Naive thymus-derived CD8-positive, alpha-beta T cell (primary cell): ENCODE measurements at places on chromosomes 1 and 21.

DNA sequence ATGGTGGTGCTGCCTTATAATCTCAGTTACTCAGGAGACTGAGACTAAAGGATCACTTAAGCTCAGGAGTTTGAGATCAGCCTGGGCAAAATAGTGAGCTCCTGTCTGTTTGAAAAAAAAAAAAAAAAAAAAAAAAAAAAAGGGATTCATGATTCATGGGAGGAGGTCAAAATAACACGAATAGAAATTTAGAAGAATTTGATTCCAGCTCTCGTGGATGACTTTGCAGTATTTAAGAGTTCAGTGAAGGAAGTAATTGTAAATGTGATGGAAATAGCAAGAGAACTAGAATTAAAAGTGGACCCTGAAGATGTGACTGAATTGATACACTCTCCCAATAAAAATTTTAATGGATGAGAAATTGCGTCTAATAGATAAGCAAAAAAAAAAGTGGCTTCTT is 15.8 kb downstream of the AUNIP start:
- no peak for DNase-seq

DNA sequence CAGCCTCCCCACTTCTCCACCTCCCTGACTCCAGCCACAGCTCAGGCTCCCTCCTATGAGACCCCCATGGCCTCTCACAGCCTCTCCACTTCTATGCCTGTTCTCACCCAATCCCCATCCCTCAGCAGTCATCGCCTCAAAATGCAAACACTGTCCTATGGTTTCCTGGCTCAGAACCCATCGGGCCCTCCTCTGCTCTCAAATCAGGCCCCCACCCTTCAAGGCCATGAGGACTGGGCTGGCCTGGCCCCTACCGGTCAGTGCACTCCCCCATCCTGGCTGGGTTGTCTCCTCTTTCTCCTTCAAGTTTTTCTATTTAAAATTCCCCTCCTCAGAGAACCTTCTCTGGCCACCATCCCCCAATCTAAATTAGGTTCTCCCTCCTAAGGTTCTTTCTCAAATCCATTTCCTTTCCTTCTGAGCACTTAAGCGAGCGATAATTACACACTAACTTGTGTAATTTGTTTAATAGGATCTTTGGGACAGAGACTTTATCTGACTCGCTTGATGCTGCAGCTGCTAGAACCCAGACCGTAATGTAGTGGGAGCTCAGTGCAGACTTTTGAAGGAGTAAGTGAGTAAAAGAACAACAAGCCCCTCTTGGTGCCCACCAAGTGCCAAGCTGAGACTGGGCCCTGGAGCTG is 347.2 kb downstream of the MATN1 start:
- no peak for DNase-seq

GRCh38 chr1:59079434-59080140 is 217.3 kb upstream of the FGGY start:
- no peak for DNase-seq

GRCh38 chr1:23187637-23188036 is 19.0 kb upstream of the LUZP1 start:
- DNase-seq = no peak

GRCh38 chr1:22236900-22237299 is 94.0 kb upstream of the WNT4 start:
- DNase-seq = no peak

DNA sequence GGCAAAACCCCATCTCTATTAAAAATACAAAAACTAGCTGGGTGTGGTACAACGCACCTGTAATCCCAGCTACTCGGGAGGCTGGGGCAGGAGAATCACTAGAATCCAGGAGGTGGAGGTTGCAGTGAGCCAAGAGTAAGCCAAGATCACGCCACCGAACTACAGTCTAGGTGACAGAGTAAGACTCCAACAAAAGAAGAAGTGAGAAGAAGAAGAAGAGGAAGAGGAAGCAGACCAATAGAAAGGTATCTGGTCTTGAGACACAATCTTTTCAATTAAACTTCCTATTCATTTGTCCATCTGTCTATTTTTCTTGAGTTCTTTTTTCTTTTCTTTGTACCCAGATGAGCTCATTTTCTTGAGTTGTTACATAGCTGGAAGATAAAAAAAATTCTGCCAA is 55.7 kb upstream of the ACADM start:
- DNase-seq = no peak
